Skeletal muscle cell (primary cell): ENCODE measurements at places on chromosomes 12 and 14.

DNA sequence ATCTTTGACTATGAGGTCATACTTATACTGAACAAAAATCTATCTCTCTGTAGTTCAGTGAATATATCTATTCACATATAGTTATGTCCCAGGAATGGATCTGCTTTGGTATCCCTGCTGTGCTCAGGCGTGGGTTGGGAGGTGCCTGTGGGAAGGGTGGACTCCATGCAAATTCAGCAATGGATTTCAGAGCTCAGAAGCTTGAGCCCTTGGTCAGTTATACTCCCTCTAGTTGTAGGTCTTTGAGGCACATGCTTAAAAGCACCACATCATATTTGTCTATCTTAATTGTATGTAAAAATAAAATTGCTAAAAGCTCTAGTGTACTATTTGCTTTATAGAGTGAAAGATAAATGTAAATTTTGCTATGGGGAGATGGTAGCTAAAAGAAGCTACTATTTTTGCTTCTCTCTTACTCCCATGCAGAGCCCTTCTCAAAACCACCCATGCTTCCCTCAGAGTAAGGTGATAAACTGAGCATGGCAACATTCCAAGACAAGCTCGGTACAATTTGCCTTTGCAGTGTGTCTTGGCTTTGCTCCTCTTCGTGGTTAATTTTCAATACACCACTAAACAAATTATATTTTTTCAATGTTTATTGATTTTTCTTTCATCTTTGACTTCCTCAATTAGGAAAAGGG lies 54.9 kb downstream of the SLC16A7 start:
- DNase-seq = no peak

- no peak for DNase-seq
Measured at GRCh38 chr12:5691943-5692342, 253.1 kb downstream of the ANO2 start.

GRCh38 chr14:102927346-102927877 lies 4.9 kb downstream of the AMN start:
- no peak for DNase-seq

DNA sequence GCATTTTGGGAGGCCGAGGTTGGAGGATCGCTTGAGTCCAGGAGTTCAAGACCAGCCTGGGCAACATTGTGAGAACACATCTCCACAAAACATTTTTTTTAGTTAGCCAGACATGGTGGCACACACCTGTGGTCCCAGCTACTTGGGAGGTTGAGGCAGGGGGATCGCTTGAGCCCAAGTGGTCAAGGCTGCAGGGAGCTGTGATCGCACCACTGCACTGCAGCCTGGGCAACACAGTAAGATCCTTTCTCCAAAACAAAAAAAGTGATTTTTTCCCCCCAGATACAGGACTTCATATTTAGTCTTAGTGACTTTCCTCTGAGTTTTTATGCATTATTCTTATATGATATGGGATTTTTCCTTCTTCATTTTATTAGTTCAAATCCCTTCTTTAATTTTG lies 20.2 kb downstream of the OXA1L start:
- no peak for DNase-seq

- no peak for DNase-seq
Measured at GRCh38 chr12:59044791-59045190, 124.5 kb upstream of the LRIG3 start.

DNA sequence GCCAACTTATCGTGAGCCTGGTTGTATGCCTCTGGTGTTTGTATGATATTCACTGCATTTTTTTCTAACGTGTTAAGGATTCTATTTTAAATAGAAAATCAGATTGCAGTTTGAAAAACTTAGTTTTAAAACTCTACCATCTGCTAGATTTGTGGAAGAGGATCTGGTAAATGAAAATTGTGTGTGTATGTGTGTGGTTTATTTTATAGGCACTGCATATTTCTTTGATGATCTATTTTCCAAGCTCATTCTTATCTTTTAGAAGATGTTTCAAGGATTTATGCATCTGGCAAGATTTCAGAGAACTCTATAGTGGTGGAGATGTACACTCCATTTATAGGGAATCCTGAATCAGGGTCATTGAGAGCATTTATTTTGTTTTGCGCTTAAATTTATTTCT lies 69.8 kb downstream of the HMGA2 start:
- DNase-seq = no peak

DNA sequence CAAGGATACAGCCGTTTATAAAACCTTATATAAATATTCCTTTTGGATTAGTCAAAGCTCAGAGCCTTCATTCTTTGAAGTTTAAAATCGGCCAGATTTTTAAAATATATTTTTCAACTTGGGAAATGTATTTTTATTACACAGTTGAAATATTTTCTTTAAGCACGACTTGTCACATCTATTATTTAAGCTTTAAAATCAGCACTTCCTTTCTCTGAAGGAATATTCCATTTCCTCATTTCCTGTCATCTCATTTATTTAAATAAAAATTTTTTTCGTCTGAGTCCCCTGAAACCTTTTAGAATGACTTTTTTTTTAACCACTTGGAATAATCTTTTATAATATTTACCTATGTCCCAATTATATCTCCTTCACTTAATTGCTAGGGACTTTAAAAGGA lies 107.5 kb upstream of the PDE3A start:
- no peak for DNase-seq

DNA sequence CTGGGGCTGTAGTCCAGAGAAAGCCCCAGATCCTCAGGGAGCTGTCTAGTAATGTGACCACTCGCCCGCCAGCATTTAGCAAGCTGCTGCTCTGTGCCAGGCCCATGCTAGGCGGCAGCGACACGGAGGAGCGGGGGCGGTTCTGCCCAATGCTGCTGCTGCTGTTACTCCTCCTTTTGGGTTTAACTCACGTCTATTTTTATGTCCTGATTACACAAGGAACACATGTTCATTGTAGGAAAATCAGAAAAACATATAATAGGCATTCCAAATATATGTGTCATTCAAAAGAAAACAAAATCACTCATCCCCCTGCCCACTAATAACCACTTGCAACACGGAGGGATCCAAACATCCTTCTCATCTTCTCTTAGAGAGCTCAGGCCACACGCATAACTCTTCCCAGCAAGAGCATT lies 30.4 kb downstream of the CCDC92 start:
- DNase-seq = peak; percentile 86

- no peak for DNase-seq
Measured at GRCh38 chr12:132423820-132424645, 65.9 kb upstream of the FBRSL1 start.

GRCh38 chr12:48970702-48971334 lies 717 bp downstream of the WNT10B start:
- DNase-seq = no peak

DNA sequence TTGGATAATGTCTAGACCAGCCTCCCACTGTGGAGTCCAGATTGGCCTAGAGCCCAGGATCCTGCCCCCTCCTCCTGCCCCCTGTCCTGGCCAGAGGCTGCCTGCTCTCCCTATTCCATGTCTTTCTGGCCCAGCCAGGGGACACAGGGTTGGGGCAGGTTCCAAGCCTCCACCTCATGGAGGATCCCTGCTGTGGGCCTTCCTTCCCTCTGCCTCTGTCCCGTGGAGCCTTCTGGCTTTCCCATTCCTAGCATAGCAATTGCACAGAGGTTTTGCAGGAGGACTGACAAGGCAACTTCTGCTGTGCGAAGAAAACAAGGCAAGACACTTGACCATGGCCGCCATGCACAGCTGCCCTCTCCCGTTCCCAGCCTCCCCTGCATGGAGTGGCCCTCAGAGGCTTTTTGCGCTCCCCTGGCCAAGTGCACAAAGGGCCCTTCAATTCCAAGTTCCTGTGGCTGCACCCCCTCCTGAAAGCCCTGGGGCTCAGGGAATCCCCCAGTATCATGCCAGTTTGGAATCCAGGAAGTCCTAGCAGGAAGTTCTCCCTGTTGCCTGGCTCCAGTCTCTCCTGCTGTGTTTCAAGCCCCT lies 42.1 kb downstream of the KRT80 start:
- no peak for DNase-seq

- no peak for DNase-seq
Measured at GRCh38 chr14:62654641-62655040, 390.6 kb downstream of the KCNH5 start.

GRCh38 chr12:62466018-62466593 lies 520 bp upstream of the MON2 start:
- no peak for DNase-seq

GRCh38 chr14:49642163-49642562 lies 7.1 kb upstream of the DNAAF2 start:
- DNase-seq = no peak

- no peak for DNase-seq
Measured at GRCh38 chr12:94767956-94768355, 117.6 kb upstream of the TMCC3 start.

DNA sequence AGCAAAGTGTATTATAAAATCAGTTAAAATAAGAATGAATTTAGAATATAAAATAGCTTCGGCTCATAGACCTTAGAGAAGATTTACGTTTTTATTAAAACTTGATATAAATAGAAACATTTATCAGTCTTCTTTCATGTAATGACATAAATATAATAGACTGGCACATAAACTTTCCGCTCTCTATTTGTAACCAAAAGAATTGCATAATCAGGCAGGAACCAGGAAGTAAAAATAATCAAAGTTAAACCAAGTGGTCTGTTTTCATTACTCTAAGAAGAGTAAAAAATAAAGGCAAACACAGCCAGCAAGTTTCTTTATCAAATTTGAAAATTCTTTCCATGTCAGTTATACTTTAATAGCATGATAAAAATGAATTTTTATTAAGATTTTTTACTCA lies 46.3 kb upstream of the ATP2A2 start:
- DNase-seq = no peak

DNA sequence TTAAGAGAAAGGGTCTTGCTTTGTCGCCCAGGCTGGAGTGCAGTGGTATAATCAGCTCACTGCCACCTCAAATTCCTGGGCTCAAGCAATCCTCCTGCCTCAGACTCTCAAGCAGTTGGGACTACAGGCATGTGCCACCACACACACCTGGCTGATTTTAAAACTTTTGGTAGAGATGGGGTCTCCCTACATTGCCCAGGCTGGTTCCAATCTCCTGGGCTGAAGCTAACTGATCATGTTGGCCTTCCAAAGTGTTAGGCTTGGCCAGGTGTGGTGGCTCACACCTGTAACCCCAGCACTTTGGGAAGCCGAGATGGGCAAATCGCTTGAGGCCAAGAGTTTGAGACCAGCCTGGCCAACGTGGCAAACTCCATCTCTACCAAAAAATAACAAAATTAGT lies 43.9 kb upstream of the GCH1 start:
- DNase-seq = no peak

DNA sequence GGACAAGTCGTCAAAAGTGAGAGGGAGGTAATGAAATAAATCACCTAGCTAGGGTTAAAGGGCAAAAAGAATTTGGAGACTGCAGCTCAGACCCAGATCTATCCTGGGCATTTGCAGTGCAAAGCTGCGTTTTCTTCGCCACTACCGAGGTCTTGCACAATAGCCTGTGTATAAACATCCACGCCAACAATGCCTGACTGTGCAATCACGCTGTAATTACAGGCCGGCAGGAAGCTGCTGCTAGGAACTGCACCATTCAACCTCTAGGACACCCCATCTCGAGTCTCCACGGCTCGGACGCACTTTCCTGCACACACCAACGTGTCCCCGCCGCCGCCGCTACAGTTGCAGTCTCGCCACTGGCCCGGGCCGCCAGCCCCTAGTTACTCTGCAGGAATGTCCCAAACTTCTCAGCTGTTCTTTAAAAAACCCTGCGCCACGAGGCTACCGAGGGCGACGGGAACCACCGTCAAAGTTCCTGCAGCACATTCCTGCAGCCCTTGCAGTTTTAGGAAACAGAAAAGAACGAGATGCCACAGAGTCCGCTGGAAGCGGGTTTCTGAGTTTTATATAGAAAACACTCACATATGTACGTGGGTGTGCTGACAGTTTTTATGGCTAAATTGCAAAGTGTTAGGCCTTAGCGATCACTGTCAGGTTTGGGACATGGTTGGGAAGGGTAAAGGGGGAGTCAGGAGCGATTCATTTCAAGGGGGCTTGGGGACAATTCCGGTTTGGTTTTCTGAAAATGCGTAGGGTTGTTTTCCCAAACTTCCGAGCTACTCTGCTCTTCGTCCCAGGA lies 65.6 kb upstream of the PTGR2 start:
- DNase-seq = peak; percentile 89

GRCh38 chr12:69239922-69240630 lies 707 bp downstream of the CPSF6 start:
- DNase-seq = no peak

DNA sequence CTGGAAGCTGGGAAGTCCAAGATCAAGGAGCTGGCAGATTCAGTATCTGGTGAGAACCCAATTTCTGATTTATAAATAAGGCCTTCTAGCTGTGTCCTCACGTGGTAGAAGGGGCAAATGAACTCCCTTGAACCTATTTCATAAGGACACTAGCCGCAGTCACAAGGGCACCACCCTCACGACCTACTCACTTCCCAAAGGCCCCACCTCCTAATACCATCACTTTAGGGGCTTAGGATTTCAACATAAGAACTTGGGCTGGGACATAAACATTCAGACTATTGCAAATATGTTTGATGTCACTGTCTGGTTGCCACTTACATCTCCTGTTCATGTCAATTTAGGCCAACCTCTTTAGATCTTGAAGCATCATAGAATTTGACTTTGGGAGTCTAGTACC lies 10.8 kb upstream of the CNIH1 start:
- DNase-seq = no peak

DNA sequence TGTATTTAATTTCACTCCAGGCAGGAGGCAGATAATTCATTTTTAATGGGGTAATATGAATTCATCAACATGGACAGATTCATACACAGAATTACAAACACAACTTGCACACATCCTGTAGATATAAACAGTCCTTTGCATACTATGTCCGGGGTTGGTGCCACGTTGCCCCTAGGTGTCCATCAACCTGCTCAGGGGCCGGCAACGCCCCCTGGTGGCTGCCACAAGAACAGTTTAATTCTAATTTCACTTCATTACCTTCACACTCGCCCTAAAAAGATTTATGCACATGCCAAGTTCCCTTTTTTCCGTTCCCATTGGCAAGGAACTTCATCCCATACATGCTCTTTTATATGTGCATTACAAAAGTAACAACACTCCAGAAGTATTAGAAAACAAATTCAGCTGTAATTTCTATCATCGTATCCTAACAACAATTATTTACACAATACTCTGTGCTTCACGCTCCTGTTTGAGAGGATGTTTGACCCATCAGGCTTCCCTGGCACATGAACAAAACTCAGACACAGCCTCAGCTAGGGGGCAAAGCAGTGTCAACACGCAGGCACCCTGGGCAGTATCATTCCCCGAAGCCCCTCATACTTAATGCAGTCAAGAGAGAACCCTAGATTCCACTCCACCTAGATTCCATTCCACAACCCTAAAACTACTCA lies 15.5 kb downstream of the MANSC1 start:
- no peak for DNase-seq

GRCh38 chr12:111687255-111687654 lies 1.4 kb downstream of the ACAD10 start:
- DNase-seq = no peak

DNA sequence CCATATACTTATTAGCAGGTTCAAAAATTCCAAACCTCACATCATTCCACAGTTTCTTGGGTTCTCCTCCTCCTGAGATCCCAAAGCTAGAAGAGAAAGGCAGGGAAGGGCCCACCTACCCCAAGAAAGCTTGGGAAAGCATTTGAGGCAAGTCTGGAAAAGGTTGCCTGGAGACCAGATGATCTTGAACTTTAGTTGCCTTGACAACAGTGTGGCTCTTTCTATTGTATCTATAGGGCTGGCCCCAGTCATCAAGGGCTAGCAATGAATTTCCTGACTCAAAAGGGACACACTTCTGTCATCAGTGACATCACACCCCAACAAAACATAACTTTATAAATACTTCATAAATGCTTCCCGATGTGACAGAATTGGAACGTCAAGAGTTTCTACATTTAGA lies 40.0 kb downstream of the ZFYVE1 start:
- DNase-seq = no peak
